Keratinocyte (primary cell): ENCODE measurements at places on chromosomes 13 and 19. TPM values are rescaled to one million over a fixed set of nuclear protein-coding genes. Genes with fewer than 3 reads are reported as not detected.

Gene KLK14
- polyA plus RNA-seq: 0.05 to 0.63 TPM (median 0.10 TPM) in 3 replicates

Gene PSPN
- polyA plus RNA-seq: 0.33 to 0.50 TPM (median 0.36 TPM) in 3 replicates

Gene CEACAM16
- not detected in 3 replicates for polyA plus RNA-seq

Gene ACER1
- 0.38 to 0.66 TPM (median 0.39 TPM) in 3 replicates for polyA plus RNA-seq

Gene GPR12
- polyA plus RNA-seq: 0.04 TPM in 1 of 3 replicates, not detected in the others

Gene OBI1
- 8.8 to 14.4 TPM (median 8.9 TPM) in 3 replicates for polyA plus RNA-seq

Gene ZNF230
- 1.5 to 2.9 TPM (median 2.4 TPM) in 3 replicates for polyA plus RNA-seq
